NCI-H1930 (cell line): ENCODE measurements at places on chromosomes 1 and 21.

DNA sequence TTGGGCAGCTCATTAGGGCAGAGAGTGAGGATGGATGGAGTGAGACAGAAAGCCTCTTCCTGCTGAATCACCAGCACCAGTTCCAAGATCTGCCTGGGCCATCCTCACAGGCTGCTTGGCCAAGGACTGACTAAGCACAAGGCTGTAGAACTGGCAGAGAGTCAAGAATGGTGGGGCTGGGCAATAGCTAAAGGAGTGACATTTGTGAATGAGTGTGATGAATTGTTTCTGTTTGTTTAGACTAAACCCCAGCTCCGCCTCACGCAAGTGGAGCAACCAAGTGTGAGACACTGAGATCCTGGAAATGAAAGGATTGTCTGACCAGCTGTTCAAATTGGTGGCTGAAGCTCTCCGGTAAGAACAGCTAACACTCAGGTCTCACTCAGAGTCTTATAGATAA, 38.6 kb downstream of the BRINP2 start:
- no peak for DNase-seq

- no peak for DNase-seq
Observed at GRCh38 chr1:99705385-99705784, 59.5 kb downstream of the PALMD start.

DNA sequence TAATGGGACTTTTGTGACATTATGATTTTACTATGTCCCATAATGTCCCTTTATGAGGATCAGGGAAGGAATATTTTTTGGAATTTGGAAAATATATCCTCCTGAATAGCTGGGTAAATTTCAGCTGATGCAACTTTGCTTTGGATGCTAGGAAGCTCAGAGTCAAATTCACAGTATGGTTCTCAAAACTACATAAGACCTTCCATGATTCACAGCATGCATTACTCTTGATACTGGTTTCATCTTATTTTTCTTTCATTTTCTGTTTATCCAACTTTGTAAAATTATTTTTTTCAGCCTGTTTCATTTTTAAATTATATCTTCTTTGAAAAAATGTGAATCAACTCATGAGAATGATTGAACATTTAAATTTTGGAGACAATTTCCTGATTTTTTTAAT, 160.2 kb downstream of the ATP6V1G3 start:
- no peak for DNase-seq

DNA sequence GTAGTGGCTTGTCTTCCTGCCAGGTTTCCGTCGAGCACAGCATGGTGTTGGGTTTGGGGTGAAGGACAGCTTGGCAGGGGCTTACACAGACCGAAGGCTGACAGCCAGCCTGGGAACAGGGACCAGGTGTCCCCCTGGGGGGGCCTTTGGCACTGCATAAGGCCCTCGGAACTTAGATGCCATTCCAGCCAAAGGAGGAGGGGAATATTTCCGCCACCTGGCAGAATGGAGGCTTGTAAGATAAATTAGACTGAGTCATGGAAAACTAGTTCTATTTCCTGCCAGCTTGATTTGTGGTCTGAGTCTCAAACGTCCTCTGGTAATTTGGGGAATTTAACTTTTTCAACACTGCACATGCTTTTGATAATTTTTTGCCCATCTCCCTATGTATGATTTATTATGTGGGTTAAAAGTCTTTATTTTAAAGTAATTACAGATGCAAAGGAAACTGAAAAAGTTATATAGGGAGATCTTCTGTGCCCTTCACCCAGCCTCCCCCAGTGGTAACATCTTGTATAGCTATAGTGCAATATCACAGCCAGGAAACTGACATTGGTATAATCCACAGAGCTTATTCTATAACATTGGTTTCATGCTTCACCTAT, 11.5 kb upstream of the TMEM51 start:
- DNase-seq = no peak

GRCh38 chr1:6948861-6949260, 163.6 kb downstream of the CAMTA1 start:
- no peak for DNase-seq
